Uterus (tissue), 4 donors: ENCODE measurements at places on chromosomes 3 and 15. TPM values are rescaled to one million over a fixed set of nuclear protein-coding genes. Genes with fewer than 3 reads are reported as not detected.

CHST2 gene
- total RNA-seq, result 4.9 TPM

KIF15 gene
- 3.2 TPM for total RNA-seq

DUT gene
- total RNA-seq, result 233 TPM

TEX55 gene
- not detected for total RNA-seq

MLF1 gene
- total RNA-seq, result 23.8 TPM

SLC27A2 gene
- total RNA-seq, result 1.7 TPM

C3orf22 gene
- total RNA-seq, result not detected

ARGFX gene
- not detected for total RNA-seq

ANKDD1A gene
- total RNA-seq, result 18.0 TPM

EFHB gene
- 1.2 TPM for total RNA-seq

EIF4E3 gene
- 31.2 TPM for total RNA-seq

LMCD1 gene
- total RNA-seq, result 142 TPM

PEX5L gene
- 0.07 TPM for total RNA-seq

CAV3 gene
- total RNA-seq, result not detected

POPDC2 gene
- total RNA-seq, result 6.2 TPM

LYSMD2 gene
- total RNA-seq, result 25.9 TPM

IL5RA gene
- total RNA-seq, result 0.64 TPM

EPHB3 gene
- total RNA-seq, result 30.1 TPM

COL6A5 gene
- total RNA-seq, result 1.7 TPM

XIRP1 gene
- not detected for total RNA-seq

CACNA2D2 gene
- total RNA-seq, result not detected

SLC25A26 gene
- 10.6 TPM for total RNA-seq

IQCH gene
- total RNA-seq, result 0.26 TPM

NR1I2 gene
- not detected for total RNA-seq

DISP2 gene
- total RNA-seq, result not detected

PCLAF gene
- total RNA-seq, result not detected

B3GALNT1 gene
- 0.77 TPM for total RNA-seq

PROS1 gene
- 14.6 TPM for total RNA-seq

SERPINI2 gene
- 1.4 TPM for total RNA-seq

SMCO1 gene
- total RNA-seq, result not detected

NMB gene
- total RNA-seq, result 3.1 TPM

C3orf20 gene
- total RNA-seq, result not detected

GNB4 gene
- 110 TPM for total RNA-seq

NEIL1 gene
- total RNA-seq, result 20.9 TPM

GMPS gene
- 71.7 TPM for total RNA-seq
